ENCODE measurements at places on chromosomes 6 and 20.

DNA sequence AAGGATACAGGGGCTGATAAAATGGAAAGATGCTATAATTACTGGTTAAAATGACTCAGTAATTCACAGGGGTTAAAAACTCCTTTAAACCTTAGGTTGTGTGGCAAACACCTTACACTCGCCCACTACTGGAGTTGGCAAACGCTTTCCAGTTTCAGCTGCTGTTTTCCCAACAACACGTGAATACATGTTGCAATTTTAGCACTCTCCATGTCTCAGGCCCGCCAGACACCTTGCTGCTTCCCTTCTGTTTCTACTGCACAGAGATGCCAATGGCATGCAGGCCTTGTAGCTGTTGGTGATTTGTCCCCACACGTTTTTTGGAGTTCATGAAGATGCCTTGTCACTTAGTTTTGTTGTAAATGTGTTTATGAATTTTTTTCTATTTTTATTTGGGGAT lies 5.3 kb upstream of the TTPAL start:
- ATAC-seq: no peak

DNA sequence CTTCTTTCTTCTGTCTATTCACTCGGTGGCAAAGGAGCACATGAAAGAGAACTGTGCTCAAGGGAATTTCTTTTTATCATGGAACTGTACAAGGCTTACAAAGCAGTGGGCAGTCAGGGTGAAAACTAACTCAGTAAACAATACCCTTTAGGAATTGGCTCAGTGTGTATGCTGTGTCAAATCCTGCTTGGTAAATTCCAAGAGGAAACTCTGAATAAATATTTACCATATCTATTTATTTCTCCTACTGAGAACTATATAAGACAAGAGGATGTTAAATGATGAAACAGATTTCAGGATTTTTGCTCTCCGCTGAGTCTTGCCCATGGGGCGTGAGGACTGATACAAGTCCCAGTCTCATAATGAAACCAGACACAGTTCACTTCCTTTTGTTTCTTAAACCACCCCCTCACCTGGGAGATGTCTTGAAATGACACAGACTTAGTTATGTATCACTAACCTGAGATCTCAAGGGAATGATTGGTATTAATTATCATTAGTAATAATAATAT lies 188.8 kb downstream of the BACH2 start:
- ATAC-seq: no peak

- ATAC-seq: no peak
Observed at GRCh38 chr20:29419378-29419777, 1838.1 kb upstream of the DEFB115 start.

- ATAC-seq: no peak
Observed at GRCh38 chr6:77837034-77837784, 184.4 kb downstream of the MEI4 start.

DNA sequence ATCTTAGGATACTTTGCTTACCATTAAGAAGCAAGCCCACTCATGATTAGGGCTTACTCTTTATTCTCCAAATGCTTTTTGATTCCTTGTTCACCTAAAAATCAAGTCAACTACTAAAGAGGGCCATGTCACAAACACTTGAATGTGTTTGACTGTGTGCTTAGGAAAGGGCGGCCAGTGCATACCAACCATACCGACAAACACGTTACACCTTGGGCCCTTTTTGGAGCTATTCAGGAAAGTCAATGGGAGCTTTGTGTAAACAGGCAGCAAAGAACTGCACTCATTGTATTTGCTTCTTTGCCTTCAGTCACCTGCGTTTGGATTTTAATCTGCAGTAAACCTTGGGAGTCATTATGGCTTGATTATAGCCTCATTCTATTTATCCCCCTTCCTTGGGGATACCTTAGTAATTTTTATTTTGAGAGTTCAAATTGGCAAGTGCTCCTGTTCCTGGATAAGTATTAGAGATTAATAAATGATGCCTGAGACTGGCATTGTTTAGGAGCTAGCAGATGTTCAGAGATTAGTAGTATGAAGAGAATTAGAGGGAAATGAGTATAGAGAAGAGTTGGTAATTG lies 102.6 kb upstream of the HDGFL1 start:
- ATAC-seq: no peak

DNA sequence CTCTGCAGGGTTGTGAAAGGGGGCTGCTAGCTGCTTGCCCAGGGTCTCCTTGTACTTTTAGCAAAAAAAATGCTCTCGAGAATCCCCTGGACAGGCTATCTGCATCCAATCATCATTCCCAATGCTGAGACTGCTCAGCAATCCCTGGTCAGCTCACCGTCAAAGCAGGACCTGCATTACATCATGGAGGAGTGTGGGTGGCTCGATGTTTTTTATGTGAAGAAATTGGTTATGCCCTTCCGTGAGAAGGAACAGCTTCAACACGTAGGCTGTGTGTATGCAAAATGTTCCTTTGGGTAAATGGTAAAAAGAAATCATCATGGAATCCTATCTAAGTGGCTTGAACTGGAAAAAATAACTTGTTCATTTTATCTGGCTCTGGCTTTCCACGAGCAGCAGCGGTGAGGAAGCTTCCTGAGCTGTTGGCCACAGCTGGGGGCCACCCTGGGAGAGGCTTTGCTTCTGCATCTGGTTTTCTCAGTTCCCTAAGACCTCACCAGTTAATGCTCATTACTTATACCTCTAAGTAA lies 111.4 kb downstream of the FYN start:
- ATAC-seq: no peak
